Mammary epithelial cell (primary cell): ENCODE measurements at places on chromosomes 7 and 10. TPM values are rescaled to one million over a fixed set of nuclear protein-coding genes. Genes with fewer than 3 reads are reported as not detected.

- no peak for DNase-seq
Observed at GRCh38 chr10:75332081-75332480, 69.5 kb downstream of the ZNF503 start.

DNA sequence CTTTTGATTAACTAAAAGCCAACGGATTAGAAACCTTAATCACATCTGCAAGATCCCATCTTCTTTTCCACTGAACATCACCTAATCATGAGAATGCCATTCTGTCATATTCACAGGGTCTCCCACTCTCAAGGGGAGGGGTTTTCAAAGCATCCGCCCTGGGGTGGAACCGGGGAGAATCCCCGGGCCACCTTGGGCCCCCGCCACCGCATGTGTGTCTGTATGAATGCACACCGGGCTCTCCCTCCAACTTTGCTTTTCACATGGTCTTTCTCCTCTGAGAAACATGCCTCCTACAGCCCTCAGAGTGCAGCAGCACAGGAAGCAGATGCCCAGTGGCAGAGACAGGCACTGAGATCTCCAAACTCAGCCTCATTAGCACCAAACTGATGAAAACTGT lies 233.2 kb upstream of the PPP2R2D start:
- DNase-seq: no peak

GRCh38 chr7:98562381-98562823 lies 54.7 kb upstream of the NPTX2 start:
- DNase-seq: no peak

DNA sequence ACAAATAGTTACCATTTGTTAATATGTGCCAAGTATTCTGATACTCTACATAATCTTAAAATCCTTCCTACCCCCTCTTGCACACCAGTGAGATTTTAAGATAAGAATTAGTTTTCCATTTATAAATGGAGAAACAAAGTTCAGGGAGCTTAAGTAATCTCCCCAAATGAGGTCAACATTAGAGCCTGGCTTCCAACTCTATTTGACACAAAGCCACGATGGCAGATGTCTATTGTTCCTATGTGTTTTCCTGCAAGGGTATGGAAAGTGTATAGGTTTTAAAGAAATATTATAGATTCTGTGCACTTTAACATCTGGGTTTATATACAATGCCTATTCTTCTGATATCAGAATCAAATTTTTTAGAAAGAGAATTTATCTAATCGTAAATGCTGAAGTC lies 143.9 kb upstream of the SEMA3C start:
- no peak for DNase-seq

GRCh38 chr7:151085691-151086620 lies at the start of gene AGAP3:
Gene AGAP3 (plus strand): TSS chr7:151086475. CDS start chr7:151086742, 267 bp downstream.
- peak; percentile 51 for DNase-seq

Gene CFAP69
- 1.7 TPM in 2 replicates for total RNA-seq

Gene ZNF804B
- not detected in 2 replicates for total RNA-seq

Gene TCAF2
- 1.4 TPM in 1 of 2 replicates, not detected in the other for total RNA-seq

DNA sequence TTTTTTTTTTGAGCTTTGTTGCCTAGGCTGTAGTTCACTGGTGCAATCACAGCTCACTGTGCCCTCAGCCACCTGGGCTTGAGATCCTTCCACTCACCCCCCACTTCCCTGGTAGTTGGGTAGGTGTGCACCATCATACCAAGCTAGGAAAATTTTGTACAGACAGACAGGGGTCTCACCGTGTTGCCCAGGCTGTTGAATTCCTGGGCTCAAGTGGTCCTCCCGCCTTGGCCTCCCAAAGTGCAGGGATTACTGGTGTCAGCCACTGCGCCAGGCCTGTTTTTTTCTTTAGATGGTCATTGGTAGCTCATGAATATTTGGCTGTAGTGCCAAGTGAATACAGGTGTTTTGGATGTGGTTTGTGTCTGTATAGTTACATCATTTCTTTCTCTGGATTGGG lies 7.5 kb downstream of the COMTD1 start:
- no peak for DNase-seq

Gene TRIM74
- total RNA-seq: 0.50 TPM

Gene STAM
- 35.9 and 60.3 TPM in 2 replicates for total RNA-seq

Gene EPC1
- total RNA-seq: 20.0 and 22.9 TPM in 2 replicates

Gene CALML5
- total RNA-seq: not detected in 2 replicates

Gene ASZ1
- not detected for total RNA-seq

- no peak for DNase-seq
Observed at GRCh38 chr7:49563693-49564378, 209.6 kb upstream of the VWC2 start.
